ENCODE measurements at places on chromosomes 3 and 15. TPM values are rescaled to one million over a fixed set of nuclear protein-coding genes. Genes with fewer than 3 reads are reported as not detected.
A peak's percentile ranks its signal among the peaks of the same experiment; 100 is the strongest.

Gene PYGO1
- 1.8 TPM for total RNA-seq

Gene LRRC31
- total RNA-seq: 0.04 TPM

- no peaks in the 10 kb centered on the region for H3K27me3 ChIP-seq
- DNase-seq: peak; percentile 20
- H3K36me3 ChIP-seq: no peaks in the 10 kb centered on the region
Observed at GRCh38 chr3:97821287-97821773, 481 bp upstream of the CRYBG3 start.

GRCh38 chr3:110062716-110063115, 725.4 kb upstream of the DPPA4 start:
- H3K27ac ChIP-seq: no peak overlapping the region
- no peaks in the 10 kb centered on the region for H3K27me3 ChIP-seq
- DNase-seq: no peak
- H3K4me1 ChIP-seq: no peaks in the 10 kb centered on the region
- H3K36me3 ChIP-seq: no peaks in the 10 kb centered on the region
- H3K4me3 ChIP-seq: no peak overlapping the region

Gene ANKRD63
- 1.4 TPM for total RNA-seq

Gene SMCO1
- not detected for total RNA-seq

Gene MST1R
- total RNA-seq: 39.0 TPM

DNA sequence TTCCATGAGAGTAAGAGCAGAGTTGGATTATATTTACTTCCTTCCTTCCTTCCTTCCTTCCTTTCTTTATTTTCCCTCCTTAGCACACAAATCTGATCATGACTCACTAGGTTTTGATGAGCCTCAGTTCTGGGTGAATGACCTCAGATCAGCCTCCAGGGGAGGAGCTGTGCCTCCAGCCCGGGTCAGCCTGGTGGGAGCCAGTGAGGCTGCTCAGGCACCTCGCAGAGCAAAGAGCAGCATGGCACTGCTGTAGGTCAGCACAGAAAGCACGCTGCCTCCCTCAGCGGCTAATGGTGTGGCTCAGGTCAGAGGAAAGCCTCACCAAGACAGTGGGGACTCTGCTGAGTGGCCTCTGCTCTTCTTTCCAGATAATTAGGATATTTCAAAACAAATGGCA, 108.5 kb downstream of the SYNPR start:
- no peak for DNase-seq
- H3K27me3 ChIP-seq: no peaks in the 10 kb centered on the region
- H3K4me3 ChIP-seq: no peak overlapping the region
- H3K27ac ChIP-seq: no peak overlapping the region
- no peaks in the 10 kb centered on the region for H3K36me3 ChIP-seq

GRCh38 chr15:69328739-69329138, 30.0 kb downstream of the PAQR5 start:
- H3K27me3 ChIP-seq: no peaks in the 10 kb centered on the region
- H3K36me3 ChIP-seq: no peaks in the 10 kb centered on the region
- H3K27ac ChIP-seq: peak overlapping the region; percentile 63
- H3K4me3 ChIP-seq: no peak overlapping the region
- H3K4me1 ChIP-seq: peaks cover 13% of the 10 kb centered on the region

DNA sequence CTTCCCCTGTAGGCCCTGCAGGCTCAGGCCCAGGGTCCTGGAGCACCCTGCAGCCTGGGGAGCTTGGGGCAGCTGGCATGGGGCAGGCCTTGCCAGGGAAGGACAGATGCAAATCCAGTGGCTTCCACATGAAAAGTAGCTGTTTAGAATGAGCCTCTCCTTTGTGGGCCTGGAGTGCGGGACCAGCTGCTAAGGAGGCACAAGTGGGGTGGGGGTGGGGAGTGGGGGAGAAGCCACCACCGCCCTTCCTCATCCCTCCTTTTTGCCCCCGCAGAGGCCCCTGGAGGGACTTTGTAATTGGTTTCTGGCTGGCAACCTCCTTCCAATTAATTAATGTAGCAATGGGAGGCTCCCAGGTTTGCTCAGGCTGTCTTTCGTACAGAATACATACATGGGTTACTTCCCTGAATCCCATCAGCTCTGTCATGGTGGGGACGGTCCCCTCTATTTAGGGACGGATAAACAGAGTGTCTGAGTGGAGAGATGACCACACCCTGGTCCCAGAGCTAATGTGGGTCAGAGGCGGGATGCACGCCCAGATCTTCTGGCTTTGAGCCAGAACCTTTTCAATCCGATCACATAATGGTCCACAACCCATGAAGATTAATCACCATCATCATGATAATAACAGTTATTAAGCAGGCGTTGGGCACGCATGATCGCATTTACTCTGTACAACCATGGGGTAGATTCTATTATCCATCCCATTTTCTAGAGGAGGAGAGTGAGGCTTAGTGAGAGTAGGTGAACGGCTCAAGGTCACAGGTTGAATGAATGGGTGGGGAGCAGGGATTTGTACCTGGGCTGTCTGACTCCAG, 6.2 kb downstream of the CORO2B start:
- no peaks in the 10 kb centered on the region for H3K27me3 ChIP-seq
- no peak for DNase-seq
- H3K4me3 ChIP-seq: no peak overlapping the region
- H3K36me3 ChIP-seq: no peaks in the 10 kb centered on the region

DNA sequence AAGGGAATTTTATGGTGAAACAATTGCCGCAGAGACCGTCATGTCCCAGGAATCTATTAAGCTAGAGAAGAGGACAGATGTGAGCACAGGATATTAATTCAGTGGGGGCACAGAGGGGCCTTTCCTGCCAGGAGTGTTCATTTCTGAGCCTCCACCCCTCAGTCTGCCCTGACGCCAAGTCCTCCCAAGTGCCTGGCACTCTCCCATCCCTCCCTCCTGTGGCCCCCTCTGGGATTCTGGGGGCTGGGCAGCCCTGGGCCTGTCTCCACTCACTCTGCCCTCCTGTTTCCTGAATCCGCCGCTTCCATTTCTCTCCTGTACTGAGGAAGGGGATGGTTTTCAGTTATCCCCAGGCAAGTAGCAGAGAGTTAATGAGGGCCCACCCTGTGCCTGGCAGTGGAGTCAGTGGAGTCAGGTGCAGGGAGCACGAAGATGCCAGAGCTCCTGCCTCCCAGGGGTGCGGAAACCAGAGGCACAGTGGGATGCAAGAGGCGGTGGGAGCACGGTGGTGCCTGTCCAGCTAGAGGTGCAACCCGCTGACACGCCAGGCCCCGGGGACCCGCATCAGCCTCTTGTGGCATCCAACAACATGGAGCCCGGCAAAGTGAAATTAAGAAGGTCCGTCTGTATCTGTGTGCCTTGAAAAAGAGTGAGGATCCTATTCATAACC, 212.5 kb downstream of the XXYLT1 start:
- no peak for DNase-seq
- no peaks in the 10 kb centered on the region for H3K36me3 ChIP-seq
- 0 out of 2 replicates have a peak, but pooled peaks cover 1% of the 10 kb centered on the region for H3K4me1 ChIP-seq
- H3K27ac ChIP-seq: no peak overlapping the region
- H3K4me3 ChIP-seq: no peak overlapping the region

DNA sequence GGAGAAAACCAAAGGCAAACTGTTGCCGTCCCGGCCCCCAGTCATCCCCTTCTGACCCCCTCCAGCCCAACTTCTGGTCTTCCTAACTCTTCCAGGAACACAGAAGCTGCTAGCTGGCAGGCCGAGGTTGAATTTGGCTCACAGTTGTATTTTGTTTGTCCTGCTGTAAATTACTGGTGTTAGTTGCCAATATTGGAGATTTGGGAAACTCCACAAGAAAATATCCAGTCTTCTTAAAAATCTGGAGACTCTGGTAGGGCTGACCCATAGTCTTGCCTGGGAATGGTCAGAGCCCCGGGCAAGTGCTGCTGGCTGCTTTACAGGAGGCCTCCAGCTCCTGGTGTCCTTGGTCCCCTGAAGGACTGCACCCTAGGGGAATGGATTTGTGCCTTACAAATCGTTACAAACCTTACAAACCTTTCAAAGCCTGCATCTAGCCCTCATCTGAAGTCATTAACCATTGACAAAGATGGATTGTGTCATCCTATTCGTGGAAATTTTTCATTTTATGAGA, 112.0 kb upstream of the MCTP2 start:
- DNase-seq: no peak
- H3K4me3 ChIP-seq: no peak overlapping the region
- no peak overlapping the region for H3K27ac ChIP-seq

Gene ADCY5
- not detected for total RNA-seq

GRCh38 chr15:35181538-35181937, 96.4 kb upstream of the NANOGP8 start:
- H3K36me3 ChIP-seq: no peaks in the 10 kb centered on the region
- H3K4me3 ChIP-seq: no peak overlapping the region
- H3K27ac ChIP-seq: peak overlapping the region; percentile 21
- no peaks in the 10 kb centered on the region for H3K27me3 ChIP-seq

- H3K36me3 ChIP-seq: no peaks in the 10 kb centered on the region
- H3K27me3 ChIP-seq: peaks cover 4% of the 10 kb centered on the region
- H3K27ac ChIP-seq: no peak overlapping the region
- H3K4me3 ChIP-seq: no peak overlapping the region
- no peak for DNase-seq
Observed at GRCh38 chr15:38535491-38536200, 29.0 kb downstream of the RASGRP1 start.

GRCh38 chr3:144364737-144365136, 393.1 kb downstream of the DIPK2A start:
- no peak overlapping the region for H3K27ac ChIP-seq
- H3K4me1 ChIP-seq: peaks cover 32% of the 10 kb centered on the region
- no peak overlapping the region for H3K4me3 ChIP-seq
- H3K36me3 ChIP-seq: no peaks in the 10 kb centered on the region
- DNase-seq: no peak
- H3K27me3 ChIP-seq: no peaks in the 10 kb centered on the region

- peaks cover 4% of the 10 kb centered on the region for H3K4me1 ChIP-seq
- no peak overlapping the region for H3K27ac ChIP-seq
- H3K27me3 ChIP-seq: peaks cover 47% of the 10 kb centered on the region
Observed at GRCh38 chr3:37544105-37544504, 317.6 kb upstream of the CTDSPL start.

DNA sequence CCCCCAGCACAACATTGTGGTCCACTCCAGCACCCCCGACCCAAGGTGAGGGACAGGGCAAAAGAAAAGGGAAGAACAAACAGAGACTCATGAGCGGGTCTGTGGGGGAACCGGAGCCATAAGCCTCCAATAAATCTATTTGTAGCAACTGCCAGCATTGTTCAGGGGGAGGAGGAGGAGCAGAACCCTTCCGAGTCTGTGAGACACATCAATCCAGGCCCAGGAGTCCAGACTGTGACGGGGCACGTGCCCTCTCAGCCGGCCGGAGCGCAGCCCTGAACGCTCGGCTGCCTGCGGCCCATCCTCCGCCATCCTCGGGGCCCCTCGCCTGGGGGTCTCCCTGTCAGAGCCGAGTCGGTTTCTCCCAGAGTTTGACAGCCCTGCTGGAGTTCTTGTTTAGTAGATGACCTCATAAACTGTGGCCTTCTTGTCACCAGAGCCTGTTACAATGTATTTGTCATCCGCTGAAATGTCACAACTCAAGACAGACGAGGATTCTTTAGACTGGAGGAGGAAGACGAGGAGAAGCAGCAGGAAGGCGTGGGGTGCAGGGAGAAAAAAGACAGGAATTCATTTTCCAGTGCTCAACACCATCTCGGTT, 47.9 kb downstream of the TLE3 start:
- no peak for DNase-seq
- no peaks in the 10 kb centered on the region for H3K27me3 ChIP-seq
- H3K36me3 ChIP-seq: peaks cover 30% of the 10 kb centered on the region
- H3K27ac ChIP-seq: no peak overlapping the region

Gene FOXL2
- not detected for total RNA-seq

DNA sequence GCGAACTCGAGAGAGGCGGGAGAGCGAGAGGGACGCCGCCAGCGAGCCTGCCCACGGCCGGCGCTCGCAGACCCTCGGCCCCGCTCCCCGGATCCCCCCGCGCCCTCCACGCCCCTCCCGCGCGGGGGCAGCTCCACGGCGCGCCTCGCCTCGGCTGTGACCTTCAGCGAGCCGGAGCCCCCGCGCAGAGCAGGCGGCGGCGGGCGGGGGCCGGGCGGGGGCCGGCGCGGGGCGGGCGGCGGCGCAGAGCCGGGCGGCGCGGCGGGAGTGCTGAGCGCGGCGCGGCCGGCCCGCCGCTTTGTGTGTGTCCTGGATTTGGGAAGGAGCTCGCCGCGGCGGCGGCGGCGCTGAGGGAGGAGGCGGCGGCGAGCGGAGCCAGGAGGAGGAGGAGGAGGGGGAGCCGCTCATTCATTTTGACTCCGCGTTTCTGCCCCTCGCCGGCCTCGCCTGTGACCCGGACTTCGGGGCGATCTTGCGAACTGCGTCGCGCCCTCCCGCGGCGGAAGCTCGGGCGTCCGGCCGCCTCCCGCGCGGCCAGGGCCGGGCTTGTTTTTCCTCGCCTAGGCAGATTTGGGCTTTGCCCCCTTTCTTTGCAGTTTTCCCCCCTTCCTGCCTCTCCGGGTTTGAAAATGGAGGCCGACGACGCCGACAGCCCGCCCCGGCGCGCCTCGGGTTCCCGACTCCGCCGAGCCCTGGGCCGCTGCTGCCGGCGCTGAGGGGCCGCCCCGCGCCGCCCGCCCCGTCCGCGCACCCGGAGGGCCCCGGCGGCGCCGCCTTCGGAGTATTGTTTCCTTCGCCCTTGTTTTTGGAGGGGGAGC, 524 bp downstream of the IGF1R start:
- H3K27me3 ChIP-seq: peaks cover 73% of the 10 kb centered on the region
- H3K27ac ChIP-seq: no peak overlapping the region
- H3K4me3 ChIP-seq: peak overlapping the region; percentile 75

- peak; percentile 33 for DNase-seq
- H3K27me3 ChIP-seq: no peaks in the 10 kb centered on the region
- no peaks in the 10 kb centered on the region for H3K36me3 ChIP-seq
- no peak overlapping the region for H3K27ac ChIP-seq
- no peaks in the 10 kb centered on the region for H3K4me1 ChIP-seq
Observed at GRCh38 chr3:41640076-41640475, 321.8 kb downstream of the ULK4 start.

DNA sequence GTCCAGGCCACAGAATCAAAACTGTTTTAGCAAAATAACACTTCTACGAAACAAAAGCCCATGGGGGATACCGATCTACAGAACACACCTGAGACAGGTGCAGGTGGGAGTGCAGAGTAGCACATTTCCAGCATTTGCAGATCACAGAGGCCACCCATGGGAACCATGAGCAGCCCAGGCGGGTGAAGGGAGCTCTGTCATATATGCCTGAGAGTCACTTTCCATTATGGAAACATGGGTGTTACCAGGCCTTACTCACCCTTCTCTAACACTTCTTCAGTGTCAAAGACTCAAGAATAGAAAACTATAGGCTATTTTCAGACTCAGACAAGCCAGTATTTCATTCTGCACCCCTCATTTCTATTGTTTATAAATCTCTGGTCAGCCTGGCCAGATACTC, 3.5 kb downstream of the PLA1A start:
- H3K27me3 ChIP-seq: no peaks in the 10 kb centered on the region
- H3K4me3 ChIP-seq: no peak overlapping the region
- no peak for DNase-seq
- no peaks in the 10 kb centered on the region for H3K36me3 ChIP-seq

Gene UROC1
- not detected for total RNA-seq
